Epithelial cell of prostate (primary cell): ENCODE measurements at places on chromosomes 7 and 10.
A peak's percentile ranks its signal among the peaks of the same experiment; 100 is the strongest.

GRCh38 chr10:62689712-62690111 is 114.8 kb upstream of the ADO start:
- DNase-seq, result no peak

- DNase-seq, result peak; percentile 87
Observed at GRCh38 chr10:93437086-93437945, 44.8 kb downstream of the MYOF start.

DNA sequence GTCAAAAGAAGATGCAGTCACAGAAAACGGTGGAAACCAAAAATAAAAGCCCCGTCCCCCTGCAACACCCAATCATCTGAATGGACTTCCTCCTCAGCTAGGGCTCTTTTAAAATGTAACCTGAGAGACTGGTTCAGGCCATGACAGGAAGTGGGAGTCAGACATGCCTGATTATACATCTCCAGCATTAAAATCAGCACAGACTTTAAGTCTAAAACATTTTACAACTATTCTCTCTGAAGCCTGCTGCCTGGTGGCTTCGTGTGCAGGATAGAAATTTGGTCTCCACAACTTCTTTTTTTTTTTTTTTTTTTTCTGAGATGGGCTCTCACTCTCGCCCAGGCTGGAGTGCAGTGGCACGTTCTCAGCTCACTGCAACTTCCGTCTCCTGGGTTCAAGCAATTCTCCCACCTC is 30.3 kb downstream of the HACD1 start:
- no peak for DNase-seq

DNA sequence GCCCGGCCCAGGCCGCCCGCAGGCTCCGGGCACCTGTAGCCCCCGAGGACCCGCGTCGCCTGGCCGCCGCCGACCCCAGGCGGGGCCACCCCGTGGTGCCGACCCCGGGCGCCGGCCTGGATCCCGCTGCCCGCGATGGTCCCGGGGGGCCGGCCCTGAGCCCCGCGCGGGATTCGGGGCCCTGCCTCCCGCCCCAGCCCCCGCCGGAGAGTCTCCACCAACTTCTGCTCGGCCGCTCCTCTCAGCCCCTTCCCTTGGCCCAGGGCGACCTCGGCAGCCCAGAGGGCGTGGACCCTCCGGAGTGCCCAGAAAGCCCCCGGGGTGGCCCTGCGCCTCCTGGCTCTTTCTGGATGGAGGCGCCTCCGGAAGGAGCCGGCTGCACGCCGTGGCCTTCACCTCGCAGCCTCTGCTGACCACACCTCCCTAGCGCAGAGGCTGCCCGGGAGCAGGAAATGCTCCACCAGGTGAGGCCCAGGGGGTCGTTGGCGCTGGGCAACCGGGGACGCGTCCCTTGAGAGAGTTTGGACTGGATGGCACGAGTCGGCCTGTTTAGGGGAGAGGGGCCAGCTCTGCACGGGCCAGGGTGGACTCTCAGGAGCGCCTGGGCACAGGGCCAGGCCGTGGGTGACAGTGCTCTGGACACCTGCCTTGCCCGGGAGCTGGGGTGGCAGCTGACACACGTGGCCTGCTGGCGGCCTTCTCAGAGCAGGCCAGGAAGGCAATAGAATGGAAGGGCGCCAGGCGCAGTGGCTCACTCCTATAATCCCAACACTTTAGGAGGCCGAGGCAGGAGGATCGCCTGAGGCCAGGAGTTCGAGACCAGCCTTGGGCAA is 529 bp downstream of the ZNF853 start:
- DNase-seq, result no peak

DNA sequence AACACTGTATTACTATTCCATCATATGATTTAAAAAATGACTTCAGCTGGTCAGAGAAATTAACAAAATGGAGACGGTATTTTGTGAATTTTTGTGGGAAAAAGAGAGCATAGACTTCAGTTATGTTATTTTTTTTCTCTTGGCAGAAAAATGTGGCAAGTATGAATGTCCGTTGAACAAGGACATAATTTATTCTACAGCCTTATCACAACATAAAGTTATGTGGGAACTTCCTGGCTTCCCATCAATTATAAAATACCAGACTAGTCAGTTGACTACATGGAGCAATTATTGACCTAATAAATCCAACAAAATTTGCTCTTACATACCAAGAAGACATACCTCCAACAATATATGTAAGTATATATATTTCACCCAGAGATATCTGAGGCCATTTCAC is 88.6 kb upstream of the PPP1R3A start:
- no peak for DNase-seq

DNA sequence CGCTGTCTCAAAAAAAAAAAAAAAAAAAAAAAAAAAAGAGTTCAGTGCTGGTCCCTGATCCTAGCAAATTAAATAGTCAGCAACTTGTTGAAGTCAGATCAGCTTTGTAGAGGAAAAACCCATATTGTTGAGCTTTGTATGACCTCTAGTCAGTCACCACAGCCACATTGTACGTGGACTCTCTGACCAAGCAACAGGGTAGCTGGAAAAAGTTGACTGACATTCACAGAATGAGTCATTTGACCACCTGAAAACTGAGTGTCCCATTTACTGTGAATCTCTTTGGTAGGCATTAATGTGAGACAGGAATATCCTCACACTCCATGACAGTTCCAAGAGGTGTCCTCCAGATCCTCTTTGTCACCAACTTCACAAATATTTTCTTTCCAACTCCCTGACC is 371.1 kb downstream of the LRRTM3 start:
- no peak for DNase-seq

DNA sequence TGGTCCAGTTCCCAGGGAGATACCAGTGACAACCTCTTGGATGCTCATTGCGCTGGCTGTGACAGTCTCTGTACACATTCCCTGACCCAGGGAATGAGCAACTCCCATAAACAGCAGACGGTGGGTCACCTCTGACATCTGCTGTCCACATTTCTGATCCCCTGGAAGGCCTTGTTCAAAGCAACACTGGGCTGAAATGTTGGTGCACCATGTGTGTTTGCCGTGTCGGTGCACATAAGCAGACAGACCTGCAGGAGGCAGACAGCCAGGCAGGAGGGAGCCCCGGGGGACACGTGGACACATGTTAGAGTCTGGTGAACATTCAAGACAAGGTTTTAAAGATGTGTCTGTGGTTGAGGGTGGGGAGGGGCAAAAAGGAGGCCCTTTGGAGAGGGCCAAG is 254.9 kb downstream of the PLXNA4 start:
- DNase-seq, result no peak

GRCh38 chr7:25375805-25376600 is 147.7 kb upstream of the NPVF start:
- no peak for DNase-seq

GRCh38 chr10:78304091-78305045 is 270.7 kb downstream of the RPS24 start:
- no peak for DNase-seq

- DNase-seq, result no peak
Observed at GRCh38 chr7:69060516-69060915, 537.8 kb upstream of the AUTS2 start.

- no peak for DNase-seq
Observed at GRCh38 chr7:81040496-81040895, 121.6 kb upstream of the SEMA3C start.

- no peak for DNase-seq
Observed at GRCh38 chr10:5344746-5345145, 20.0 kb upstream of the UCN3 start.

- peak; percentile 87 for DNase-seq
Observed at GRCh38 chr7:70480927-70481569, 650.9 kb upstream of the GALNT17 start.
